ENCODE measurements at places on chromosomes 6 and 20. TPM values are rescaled to one million over a fixed set of nuclear protein-coding genes. Genes with fewer than 3 reads are reported as not detected.

GRCh38 chr6:150102750-150103270 lies 33.9 kb upstream of the ULBP3 start:
- H3K4me3 ChIP-seq = no peak overlapping the region
- DNase-seq = no peak
- H3K27me3 ChIP-seq = no peaks in the 10 kb centered on the region
- H3K4me1 ChIP-seq = no peaks in the 10 kb centered on the region

DNA sequence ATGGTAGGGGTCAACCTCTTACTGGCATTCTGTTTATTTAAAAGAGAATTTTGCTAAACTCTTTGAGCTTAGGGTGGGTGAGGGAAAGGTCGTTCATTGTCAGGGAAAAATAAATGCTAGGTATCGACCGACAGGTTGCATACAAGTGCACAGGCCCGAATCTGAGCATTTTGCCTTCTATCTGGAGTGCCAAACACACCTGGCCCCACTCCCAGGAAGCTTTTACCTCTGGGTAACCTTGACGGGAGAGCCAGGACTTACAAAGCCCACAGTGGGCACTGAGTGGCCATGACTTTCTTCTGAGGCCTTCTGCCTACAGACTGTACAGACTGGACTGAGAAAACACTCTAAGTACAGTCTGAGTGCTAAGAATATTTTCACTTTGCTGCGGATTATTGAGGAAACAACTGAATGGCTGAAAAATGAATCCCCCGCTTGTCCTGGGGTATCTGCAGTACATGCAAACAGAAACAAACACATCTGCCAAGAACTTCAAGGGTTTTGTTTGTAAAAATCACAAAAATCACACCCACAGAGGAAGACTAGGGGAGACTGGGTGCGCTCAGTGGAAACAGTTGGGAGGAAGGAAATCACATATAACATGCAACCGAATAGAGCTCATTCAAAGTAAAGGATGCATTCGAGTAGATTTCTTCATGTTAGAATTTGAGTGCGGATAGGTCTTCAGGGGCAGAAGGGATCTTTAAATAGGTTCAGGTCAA lies 152.8 kb downstream of the NFATC2 start:
- no peaks in the 10 kb centered on the region for H3K27me3 ChIP-seq
- H3K36me3 ChIP-seq = no peaks in the 10 kb centered on the region
- H3K27ac ChIP-seq = no peak overlapping the region
- H3K4me3 ChIP-seq = no peak overlapping the region

DNA sequence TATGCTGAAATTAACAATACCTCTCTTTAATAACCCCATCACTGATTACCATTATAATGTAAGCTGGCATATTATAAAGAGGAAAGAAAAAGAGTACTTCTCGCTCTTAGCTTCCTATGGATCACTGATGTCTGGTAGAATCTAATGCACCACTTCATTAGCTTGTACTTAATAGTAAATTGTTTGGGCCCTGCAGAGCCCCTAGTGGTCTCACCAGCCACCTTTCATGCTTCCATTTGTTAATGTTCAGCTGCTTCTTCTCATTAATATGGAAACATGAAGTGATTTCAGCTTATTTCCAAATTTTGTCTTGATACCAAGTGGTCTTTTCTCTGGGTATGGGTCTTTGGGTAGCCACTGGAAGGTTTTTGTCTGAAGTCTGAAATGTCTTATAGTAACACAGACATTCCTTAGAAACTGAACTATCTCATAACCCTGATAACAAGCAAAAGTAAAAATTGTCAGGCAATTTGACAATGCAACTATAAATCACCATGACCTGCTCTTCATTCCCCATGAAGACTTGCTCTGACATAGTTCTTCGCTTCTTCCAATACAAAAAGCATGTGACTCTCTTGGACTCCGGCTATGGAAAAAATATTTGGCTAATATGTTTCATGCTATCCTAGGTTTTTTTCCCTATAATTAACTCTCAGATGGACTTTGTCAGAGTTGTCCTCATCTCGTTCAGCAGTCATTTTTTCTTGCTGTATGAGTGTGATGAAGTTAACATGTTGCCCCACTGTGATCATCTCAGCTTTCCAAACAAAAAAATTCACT lies 395.8 kb upstream of the MARCKS start:
- H3K4me1 ChIP-seq = no peaks in the 10 kb centered on the region
- no peaks in the 10 kb centered on the region for H3K36me3 ChIP-seq
- no peak overlapping the region for H3K27ac ChIP-seq
- DNase-seq = no peak

The ACTR5 gene
- 6.4 TPM for total RNA-seq

DNA sequence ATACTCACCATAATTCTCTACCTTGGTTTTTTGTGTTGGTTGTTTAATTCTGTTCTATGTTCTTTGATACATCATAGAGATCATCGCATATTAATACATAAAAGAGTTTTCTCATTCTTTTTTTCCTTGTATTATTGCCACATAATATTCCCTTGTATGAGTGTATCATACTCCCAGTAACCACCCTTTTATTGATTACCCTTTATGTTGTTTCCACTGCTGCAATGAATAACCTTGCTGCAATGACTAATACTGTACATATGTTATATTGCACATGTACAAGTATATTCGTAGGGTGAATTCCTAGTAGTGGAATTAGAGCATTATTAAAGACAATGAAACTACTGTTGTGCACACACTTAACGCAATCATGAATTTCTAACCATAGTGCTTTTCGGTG lies 9.1 kb upstream of the SF3B5 start:
- no peak for DNase-seq
- H3K27me3 ChIP-seq = no peaks in the 10 kb centered on the region
- no peaks in the 10 kb centered on the region for H3K4me1 ChIP-seq
- H3K27ac ChIP-seq = no peak overlapping the region
- H3K4me3 ChIP-seq = no peak overlapping the region

The LPA gene
- total RNA-seq = not detected

- no peak overlapping the region for H3K27ac ChIP-seq
- no peak overlapping the region for H3K4me3 ChIP-seq
- DNase-seq = peak; percentile 42
- H3K27me3 ChIP-seq = no peaks in the 10 kb centered on the region
- H3K36me3 ChIP-seq = no peaks in the 10 kb centered on the region
These were observed 28.4 kb downstream of the SYNDIG1 start for GRCh38 chr20:24497851-24498250.

GRCh38 chr6:39428152-39428551 lies 105.7 kb upstream of the KCNK16 start:
- H3K27me3 ChIP-seq = no peaks in the 10 kb centered on the region
- no peak overlapping the region for H3K27ac ChIP-seq
- no peaks in the 10 kb centered on the region for H3K36me3 ChIP-seq
- H3K4me3 ChIP-seq = no peak overlapping the region

The MACROD2 gene
- total RNA-seq = 5.8 TPM

GRCh38 chr6:155519176-155519738 lies 63.6 kb upstream of the NOX3 start:
- no peaks in the 10 kb centered on the region for H3K4me1 ChIP-seq
- DNase-seq = no peak
- H3K4me3 ChIP-seq = no peak overlapping the region
- H3K36me3 ChIP-seq = no peaks in the 10 kb centered on the region

DNA sequence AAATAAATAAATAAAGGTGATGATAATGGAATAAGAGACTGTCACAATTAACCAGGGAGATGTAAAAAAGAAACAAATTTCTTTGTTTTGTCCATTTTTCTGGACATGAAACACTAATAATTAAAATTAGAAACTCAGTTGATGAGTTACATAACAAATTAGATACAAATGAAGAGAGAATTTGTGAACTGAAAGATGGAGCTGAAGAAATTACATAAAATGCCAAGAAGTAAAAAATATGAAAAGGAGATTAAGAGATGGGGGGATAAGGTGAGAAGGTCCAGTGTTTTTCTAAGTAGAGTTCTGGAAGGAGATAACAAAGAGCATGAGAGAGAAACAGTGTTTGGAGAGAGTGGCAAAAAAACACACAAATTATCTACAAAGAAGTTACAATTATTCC lies 89.4 kb upstream of the AGPAT4 start:
- H3K36me3 ChIP-seq = no peaks in the 10 kb centered on the region
- no peaks in the 10 kb centered on the region for H3K4me1 ChIP-seq
